Right lung (tissue), 10 donors: ENCODE measurements at places on chromosomes 7 and 10.

- DNase-seq: peak; percentile 81
Observed at GRCh38 chr7:5596046-5596895, 172.6 kb upstream of the TNRC18 start.

DNA sequence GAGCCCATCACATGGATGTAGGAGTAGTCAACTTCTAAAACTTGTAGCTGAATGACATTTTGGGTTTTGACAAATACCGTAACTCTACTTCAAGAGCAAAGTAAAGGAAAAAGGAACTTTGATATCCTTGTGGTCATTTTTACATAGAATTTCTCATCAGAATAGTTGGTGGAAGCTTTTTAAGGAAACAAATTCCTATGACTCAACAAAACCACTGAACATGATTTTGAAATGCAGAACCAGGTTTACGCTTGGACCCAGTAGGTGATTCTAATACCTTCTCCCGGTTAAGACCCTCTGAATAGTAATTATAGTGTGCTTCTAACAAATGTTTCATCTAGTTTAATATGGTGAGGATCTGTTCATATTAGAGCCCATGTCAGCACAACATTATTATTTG lies 307.8 kb downstream of the GPR37 start:
- DNase-seq: no peak

GRCh38 chr10:29772403-29772802 lies 137.6 kb upstream of the SVIL start:
- no peak for DNase-seq

- no peak for DNase-seq
Observed at GRCh38 chr7:30163231-30163894, 28.6 kb downstream of the MTURN start.

GRCh38 chr10:18290651-18291313 lies 150.6 kb downstream of the CACNB2 start:
- no peak for DNase-seq

- DNase-seq: no peak
Observed at GRCh38 chr10:110931769-110932381, 12.5 kb downstream of the SHOC2 start.

GRCh38 chr10:132618158-132618919 lies 80.8 kb downstream of the INPP5A start:
- no peak for DNase-seq

DNA sequence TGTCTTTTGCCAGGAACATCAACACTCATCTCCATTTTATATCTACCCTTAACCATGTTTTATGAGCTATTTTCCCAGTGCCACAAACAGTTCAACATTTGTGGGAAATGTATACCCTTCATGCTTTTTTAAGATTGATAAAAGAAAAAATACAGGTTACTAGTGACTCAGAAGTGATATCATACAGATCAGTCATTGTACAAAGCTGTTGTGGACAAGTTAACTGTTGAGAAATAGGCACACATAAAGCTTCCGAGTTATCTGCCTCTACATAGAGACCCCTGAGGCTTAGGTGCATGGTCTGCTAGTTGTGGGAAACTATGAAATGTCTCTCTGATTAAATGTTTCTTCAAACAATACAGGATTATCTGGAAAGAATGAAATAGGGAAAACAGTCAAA lies 96.3 kb downstream of the LSM5 start:
- DNase-seq: no peak
